Endothelial cell (in vitro differentiated cells): ENCODE measurements at places on chromosomes 1 and 21.

DNA sequence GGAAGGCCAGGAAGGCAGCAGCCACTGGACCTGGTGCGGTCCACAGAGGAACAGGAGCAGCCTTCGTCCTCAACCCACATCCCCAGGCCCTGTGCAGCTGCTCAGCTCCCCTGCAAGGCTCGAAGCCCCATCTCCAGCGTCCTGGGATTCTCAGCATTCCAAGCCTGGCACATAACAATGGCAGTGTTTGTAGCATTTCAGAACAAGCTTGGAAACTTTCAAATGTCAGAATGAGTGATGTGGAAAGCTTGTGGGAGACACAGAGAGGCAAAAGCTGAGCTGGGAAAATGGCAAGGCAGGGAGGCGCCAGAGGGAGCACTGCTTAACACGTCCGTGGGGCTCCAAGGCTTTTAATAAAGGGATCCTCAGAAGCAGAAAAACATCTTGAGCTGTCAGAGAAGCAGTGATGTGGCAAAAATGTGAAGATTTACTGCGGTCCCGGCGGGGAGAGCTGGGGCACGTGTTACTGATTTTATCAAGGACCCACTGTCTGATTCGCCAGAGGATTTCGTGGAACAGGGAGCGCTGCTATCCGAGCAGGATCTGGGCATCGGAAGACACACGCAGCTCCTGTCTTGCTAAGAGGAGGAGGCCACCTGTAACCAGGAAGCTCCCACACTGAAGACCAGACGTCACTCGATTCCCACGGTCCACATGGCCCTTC is 38.1 kb downstream of the TOMM20 start:
- peak; percentile 34 for DNase-seq

- DNase-seq, result no peak
These were observed 45.6 kb upstream of the ACTRT2 start for GRCh38 chr1:2975466-2976179.

GRCh38 chr21:38384675-38385426 is 113.4 kb downstream of the ERG start:
- no peak for DNase-seq

- DNase-seq, result no peak
These were observed 8.0 kb upstream of the ZNF362 start for GRCh38 chr1:33248244-33248643.

DNA sequence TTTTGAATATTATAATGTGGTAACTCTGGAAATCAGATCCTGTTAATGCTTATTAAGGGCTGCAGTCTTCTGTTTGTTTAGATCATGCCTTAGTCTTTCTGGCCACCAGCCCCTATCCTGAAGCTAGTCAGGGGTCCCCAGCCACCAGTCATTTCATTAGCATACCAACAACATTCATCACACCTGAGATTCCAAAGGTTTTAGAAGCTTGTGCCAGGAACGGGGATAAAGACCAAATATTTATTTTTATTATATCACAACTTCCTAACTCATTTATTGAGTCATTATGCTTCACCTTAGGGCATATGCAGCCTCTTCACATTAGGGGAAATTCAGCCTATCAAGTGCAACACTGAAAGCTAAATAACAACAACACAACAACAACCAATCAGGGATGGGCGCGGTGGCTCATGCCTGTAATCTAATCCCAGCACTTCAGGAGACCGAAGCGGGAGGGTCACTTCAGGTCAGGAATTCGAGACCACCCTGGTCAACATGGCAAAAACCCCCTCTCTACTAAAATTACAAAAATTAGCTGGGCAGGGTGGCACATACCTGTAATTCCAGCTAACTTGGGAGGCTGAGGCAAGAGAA is 2.9 kb upstream of the PSEN2 start:
- DNase-seq, result no peak

GRCh38 chr21:21076491-21076890 is 78.3 kb downstream of the NCAM2 start:
- DNase-seq, result no peak

GRCh38 chr21:32389337-32390015 is 3.3 kb downstream of the URB1 start:
- DNase-seq, result no peak

DNA sequence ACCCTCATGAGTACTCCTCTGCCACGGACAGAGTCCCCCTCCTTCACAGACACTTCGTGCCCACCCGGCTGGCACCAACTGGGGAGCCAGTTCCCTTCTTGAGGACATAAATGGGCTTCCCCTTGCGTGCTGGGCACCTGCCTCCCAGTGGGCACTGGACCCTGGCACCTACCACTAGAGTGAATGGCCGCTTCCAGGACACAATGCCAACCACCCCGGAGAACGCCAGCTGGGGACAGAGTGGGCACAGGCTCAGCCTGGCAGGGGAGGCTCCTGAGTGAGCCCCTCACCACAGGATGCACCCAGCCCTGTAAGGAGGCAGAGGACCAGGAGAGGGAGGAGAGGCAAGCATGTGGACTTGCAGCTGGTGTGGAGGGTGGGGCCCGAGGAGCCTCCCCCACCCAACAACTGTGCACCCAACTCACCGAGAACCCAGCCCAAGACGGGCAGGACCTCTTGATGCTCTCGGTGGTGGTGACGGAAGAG is 1.0 kb downstream of the ENTREP3 start:
- no peak for DNase-seq

- DNase-seq, result no peak
These were observed 61.6 kb downstream of the FHAD1 start for GRCh38 chr1:15308621-15309027.

DNA sequence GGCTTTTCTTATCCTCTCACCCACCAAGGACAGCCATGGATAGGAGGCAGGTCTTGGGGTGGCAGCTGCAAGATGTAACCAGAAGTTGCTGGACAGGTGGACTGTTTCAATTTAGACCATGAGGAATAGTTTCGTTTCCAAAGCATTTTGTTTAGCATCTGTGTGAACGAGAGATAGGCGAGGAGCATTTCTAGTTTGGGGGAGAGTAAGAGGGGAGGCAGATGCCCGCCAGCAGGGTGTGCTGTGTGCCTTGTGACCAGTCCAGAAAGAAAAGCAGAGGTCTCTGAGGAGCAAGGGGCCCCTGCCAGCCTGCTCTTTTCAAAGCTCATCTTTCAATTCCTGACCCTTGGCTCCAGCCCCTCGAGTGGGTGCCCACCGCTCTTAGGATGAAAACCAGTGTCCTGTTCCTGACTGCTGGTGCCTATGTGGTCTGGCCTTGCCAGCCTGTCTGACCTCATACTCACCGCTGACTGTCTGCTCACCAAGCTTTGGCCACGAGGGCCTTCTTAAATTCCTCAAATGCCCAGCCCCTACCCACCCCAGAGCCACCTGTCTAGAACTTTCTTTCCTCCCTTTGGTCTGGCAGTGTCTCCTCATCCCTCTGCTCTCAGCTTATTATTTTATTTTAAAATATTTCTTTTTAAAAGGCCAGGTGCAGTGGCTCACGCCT is 8.5 kb downstream of the SERINC2 start:
- DNase-seq, result peak; percentile 50

DNA sequence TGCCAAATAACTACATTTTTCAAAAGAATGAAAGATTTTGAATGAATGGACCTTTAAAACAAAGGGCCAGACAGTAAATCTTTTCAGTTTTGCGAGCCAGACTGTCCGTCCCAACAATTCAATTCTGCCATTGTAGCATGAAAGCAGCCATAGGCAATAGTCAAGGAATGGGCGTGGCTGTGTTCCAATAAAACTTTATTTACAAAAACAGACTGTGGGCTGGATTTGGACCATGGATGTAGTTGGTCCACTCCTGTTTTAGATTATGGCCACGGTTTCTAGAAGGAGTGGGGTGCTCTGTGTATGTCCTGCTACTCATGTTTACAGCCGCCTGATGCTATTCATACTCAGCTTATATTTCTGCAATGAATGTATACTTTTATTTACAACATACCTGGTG is 474.7 kb downstream of the CAMTA1 start:
- DNase-seq, result no peak

DNA sequence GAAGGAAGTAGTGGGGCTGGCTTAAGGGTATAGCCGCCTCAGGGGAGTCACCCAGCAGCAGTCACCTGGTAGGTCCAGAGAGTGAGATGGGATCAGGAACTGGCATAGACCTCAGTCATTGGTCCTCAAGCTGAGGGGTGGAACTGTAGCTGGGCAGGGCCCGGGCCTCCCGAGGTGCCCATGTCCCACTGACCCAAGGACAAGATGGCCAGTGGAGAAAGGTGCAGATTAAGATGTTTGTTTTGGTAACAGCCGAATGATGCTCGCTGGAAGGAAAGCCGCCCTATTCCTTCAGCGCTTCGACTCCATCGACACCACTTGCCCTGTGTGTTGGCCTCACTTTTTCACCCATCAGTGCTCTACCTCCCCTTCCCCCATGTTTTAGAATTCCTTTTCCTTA is 16.4 kb downstream of the COL9A2 start:
- DNase-seq, result no peak

- no peak for DNase-seq
These were observed 1.4 kb upstream of the TBX19 start for GRCh38 chr1:168279253-168279652.

GRCh38 chr1:224212618-224213061 is 29.6 kb downstream of the DEGS1 start:
- no peak for DNase-seq

DNA sequence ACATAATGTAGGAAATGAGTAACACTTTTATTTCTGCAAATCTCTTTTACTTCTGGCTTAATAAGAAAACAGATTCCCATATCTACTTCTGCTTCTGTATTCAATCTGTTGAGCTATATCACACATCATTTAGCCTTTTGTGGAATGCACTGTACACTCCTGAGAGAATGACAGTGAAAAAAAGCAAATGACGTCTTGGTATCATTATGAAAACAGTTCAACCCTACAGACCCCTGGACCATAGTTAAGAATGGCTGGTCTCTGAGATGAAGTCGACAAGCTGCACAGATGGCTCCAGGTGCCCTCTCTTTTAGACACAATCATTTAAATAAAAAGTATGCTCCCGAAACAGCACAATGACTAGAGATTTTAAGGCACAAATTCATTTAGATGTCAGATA is 247.0 kb downstream of the RERE start:
- DNase-seq, result no peak

GRCh38 chr1:31789259-31790065 is 25.3 kb upstream of the ADGRB2 start:
- DNase-seq, result peak; percentile 100

DNA sequence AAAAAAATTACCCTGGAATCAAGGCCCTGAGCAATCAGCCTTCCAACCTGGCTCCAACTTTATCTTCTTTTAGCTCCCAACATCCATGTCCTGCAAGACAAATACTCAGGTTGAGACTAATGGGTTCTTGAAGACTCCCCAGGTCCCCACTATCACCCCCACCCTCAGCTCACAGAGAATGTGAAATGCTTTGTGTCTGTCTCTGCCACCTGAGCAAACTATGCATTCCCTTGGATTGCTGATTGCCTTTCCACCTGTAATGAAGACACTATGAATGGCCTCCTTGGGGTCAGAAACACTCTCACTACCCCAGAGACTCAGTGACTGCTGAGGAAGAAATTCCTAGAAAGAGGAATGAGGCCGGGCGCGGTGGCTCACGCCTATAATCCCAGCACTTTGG is 121.2 kb upstream of the GALNT2 start:
- no peak for DNase-seq

- DNase-seq, result no peak
These were observed 45.5 kb downstream of the GRIK3 start for GRCh38 chr1:36988741-36989193.

- no peak for DNase-seq
These were observed 497 bp downstream of the ID3 start for GRCh38 chr1:23558872-23559135.

DNA sequence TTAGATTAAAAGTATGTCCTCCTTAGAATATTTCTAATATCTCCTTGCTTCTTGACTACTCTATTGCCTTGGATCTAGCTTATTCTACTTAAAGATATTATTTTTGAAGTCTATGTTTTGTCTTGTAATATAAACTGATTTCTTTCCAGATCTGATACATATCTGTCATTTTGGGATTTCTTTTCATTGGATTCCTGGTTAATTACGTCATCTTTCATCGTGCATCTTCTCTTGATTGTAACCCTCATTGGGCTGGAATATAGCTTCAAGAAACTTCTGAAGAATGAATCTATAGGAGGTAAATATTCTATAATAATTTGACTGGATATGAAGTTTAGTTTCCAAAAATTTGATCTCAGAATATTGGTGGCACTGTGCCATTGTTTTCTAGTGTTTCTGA is 12.1 kb downstream of the NTMT2 start:
- DNase-seq, result no peak

DNA sequence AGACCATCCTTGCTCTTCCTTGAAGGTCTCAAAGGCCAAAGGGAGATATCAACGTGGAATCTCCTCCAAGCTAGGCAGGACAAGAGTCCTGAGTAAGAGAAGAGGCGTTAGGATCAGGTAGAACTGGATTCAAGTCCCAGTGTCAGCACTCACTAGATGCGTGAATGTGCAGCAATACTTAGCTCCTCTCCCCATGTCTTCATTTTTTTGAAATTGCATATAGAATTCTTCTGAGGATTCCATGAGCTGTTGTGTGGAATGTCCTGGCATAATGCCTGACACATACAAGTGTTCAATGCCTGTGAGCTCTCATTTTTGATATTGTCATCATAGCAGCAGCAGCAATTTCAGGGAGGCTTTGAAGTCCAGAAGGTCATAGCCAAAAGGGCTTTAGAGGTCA is 333.2 kb downstream of the KCNH1 start:
- DNase-seq, result no peak

GRCh38 chr1:21633992-21634805 is 35.0 kb downstream of the RAP1GAP start:
- no peak for DNase-seq

GRCh38 chr1:85555867-85556573 is 24.5 kb upstream of the CCN1 start:
- no peak for DNase-seq
